Lung (tissue), 17 donors: ENCODE measurements at places on chromosomes 11 and 22. TPM values are rescaled to one million over a fixed set of nuclear protein-coding genes. Genes with fewer than 3 reads are reported as not detected.

Gene C11orf42
- not detected for polyA plus RNA-seq

Gene IFITM2
- polyA plus RNA-seq: 4,189 TPM

Gene PRRG4
- polyA plus RNA-seq: 5.8 TPM

Gene PDE2A
- 8.7 TPM for polyA plus RNA-seq

Gene XPNPEP3
- 6.3 TPM for polyA plus RNA-seq

Gene CCDC15
- 0.91 TPM for polyA plus RNA-seq
